Activated CD4-positive, alpha-beta T cell treated with anti-CD3 and anti-CD28 coated beads, Interleukin-2, amount 10 ng/mL, durations not matched to agents 7 days and 5 days (primary cell): ENCODE measurements at places on chromosomes 3 and 15. TPM values are rescaled to one million over a fixed set of nuclear protein-coding genes. Genes with fewer than 3 reads are reported as not detected.

- no peak for DNase-seq
Measured at GRCh38 chr3:78905700-78906099, 862.1 kb downstream of the ROBO1 start.

DNA sequence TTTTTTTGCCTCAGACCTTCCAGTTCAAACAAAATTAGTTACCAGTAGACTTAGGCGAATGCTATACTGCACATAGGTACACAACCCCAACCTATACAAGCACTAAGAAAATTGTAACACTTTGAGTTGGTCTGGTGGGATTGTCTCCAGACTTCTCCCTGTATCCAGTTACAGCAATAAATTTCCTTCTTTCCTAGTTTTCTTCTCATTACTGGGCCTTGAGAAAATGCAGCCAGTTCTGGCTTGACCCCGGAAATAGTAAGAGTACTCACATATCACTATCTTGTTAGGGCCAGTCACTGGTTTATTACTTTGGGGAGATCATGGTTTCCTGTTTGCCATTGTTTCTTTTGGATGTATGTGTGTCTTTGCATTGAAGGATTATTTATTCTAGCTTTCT, 868.4 kb downstream of the DIPK2A start:
- no peak for DNase-seq

- DNase-seq = no peak
Measured at GRCh38 chr3:146625186-146625775, 20.1 kb upstream of the PLSCR5 start.

- no peak for DNase-seq
Measured at GRCh38 chr3:188064831-188065493, 89.0 kb upstream of the LPP start.

DNA sequence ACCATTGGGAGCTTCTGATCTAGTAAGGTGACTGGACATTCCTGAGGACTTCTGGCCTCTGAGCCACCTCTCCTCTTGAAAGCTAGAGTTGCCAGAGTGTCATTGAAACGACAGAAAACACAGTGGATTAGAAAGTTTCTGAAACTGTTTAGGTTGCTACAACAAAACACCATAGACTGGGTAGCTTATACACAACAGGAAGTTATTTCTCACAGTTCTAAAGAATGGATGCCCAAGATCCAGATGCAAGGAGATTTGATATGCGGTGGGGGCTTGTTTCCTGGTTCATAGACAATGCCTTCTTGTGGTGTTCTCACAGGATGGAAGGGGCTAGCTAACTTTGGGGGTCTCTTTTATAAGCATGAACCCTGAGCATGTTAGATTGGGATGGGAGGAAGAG, 43.3 kb upstream of the ZNF385D start:
- no peak for DNase-seq

GRCh38 chr3:100717637-100718487, 8.6 kb downstream of the TFG start:
- no peak for DNase-seq

DNA sequence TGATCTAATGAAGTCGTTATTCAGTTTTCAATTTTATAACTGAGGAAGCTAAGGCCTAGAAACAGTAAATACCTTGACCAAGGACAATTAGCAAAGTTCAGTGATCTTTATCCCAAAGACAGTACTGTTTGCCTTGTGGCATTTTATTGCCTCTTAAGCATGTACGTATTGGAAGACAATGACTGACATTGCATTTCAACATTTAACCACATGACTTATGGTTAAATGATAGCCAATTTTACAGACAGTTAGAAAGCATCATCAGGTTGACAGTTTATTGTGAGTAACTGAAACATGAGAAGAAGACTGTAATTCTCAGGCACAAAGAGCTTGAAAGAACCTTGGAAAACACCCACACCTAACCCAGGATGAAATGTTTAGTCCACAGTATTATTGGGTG, 390.8 kb upstream of the ZNF385D start:
- no peak for DNase-seq

Gene ZDHHC23
- total RNA-seq = 3.3 TPM

Gene CYP1A1
- total RNA-seq = 2.2 TPM

DNA sequence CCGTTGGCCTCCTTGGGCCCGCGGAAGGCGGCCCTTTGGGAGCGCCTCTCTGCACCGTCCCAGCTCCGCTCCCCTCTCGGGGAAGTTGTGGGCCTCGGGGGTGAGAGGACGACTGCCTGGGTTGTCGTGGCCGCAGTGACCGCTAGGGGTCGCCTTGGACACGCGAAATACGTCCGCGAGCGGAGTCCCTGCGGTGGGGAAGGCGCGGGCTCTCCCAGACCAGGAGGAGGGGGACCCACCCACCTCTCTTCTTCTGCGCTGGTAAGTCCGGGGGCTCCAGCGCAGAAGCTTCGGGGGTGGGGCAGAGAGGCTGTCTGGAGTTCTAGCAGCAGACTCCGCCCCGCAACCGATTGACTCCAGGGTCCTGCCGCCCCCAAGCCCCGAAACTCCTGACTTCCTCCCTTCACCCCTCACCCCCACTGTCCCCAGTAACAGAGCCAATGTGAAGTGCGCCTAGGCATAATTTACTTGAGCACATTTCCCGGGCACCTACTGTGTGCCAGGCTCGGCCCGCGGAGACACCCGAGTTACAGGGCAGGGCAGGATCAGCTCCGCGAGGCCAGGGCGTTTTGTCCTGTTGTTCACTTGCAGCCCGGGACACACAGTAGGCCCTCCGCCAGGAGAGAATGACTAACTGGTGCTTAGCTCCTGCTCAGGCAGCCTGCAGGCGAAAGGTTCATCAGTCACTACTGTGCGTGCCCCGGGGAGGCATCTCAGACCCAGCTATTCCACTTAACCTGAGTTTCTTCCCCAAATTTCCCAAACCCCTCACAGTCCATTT, 32.8 kb downstream of the DNASE1L3 start:
- DNase-seq = peak; percentile 91

Gene NR2E3
- total RNA-seq = not detected

Gene PLSCR5
- not detected for total RNA-seq

Gene CAPN3
- 5.5 TPM for total RNA-seq

Gene RLBP1
- not detected for total RNA-seq

DNA sequence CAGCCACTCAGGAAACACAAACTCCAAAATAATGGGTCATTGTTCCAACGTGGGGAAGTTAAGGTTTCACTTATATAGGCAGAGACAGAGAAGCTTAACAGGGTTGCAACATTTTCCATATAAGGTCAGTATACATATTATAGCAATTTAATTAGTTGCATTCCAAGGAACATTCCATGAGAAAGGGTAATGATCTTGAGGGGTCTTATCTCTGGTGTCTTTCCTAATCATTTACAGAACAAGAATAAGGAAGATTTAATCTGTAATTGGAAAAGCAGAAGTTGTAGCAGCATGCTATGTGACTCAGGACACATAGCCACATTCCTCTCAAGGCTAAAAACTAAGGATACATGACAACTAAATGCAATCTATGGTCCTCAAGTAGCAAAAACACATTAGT, 4.9 kb downstream of the MNS1 start:
- no peak for DNase-seq

DNA sequence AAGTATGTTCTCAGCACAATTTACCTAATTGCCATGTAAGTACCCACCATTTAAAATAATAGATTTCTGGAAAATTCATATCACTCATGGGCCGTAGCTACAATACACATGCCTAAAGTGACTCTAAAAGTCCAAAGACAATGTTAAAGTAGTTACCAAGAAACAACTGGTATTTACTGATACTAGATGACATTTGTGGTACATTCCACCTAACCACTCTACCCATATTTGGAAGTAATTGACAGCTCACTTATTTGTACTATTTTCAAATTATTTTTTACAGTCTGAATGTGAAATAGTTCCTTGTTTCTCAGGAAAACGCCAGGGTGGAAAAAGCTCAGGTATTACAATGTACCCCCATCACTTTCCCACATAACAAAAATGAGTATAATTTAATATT, 573.0 kb downstream of the MECOM start:
- DNase-seq = no peak

DNA sequence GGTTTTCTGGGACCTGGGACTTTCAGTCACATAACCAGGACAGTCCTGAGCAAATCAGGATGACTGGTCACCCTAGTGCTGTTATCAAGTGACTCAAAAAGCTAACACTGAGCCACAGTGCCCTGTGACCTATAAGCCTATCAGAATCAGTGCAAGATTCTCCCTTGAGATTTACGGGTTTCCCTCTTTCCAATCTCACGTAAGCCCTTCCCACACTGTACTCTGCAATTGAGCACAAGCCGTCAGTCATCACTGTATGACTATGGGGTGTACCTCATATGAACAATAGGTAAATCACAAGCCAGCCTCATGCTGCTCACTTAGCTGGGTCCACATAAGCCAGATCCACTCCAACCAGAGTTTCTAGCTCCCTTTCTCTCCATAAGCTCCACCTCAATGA, 21.0 kb upstream of the CLDN18 start:
- no peak for DNase-seq

DNA sequence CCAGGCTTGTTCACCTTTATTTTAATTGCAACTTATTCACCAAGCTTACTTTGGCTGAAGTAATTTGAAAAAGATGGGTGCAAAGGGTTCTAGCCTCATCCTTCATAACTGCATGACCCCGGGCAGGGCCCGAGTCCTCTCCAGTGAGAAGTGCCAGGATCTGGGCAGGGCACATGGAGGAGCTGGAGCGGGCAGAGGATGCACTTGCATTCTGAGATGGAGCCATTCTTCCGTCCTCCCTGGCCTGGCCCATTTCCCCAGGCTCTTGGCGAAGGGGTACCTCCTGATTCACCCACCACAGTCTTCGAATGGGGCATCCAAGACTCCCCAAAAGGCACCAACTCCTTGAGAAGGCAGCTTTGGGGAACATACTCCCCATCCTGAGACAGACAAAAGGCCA, 22.5 kb upstream of the PLXND1 start:
- DNase-seq = no peak

DNA sequence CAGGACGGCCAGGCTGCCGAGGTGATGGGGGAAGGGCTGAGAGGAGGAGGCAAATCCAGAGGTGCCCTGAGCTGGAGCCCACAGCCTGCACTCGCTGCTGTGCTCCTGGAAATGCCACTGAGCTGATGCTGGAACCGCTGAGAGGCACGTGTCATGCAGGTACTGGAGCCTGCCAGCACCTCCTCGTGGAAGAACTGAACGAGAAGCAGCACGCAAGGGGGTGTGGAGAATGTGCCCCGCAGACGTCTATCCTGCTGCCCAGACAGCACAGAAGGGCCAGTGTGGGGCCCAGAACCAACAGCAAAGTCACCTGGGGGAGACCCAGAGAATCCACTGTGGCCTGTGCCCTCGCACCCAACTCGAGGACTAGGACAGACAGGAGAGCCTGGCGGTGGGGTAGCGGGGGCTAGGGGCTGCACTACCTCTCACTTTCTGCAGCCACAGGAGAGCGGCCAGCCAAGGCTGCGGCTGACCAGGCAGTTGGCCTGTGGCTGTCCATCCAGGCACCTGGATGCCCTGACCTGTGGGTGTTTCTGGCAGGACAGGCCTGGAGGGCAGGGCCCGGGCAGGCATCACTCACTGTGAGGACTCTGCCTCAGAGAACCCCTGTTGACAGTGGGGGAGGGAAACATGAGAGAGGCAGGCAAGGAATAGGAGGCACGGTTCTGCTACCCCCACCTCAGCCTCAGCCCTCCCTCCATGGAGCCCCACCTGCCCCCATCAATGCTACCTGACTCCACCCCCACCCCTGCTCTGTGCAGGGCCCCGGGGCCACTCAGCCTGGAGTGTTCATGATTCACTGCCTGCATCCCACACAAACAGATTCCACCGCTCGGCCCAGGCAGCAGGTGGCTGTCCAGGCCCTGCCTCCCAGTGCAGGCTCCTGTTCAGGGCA, 213.1 kb downstream of the TBC1D2B start:
- DNase-seq = no peak

Gene PDZRN3
- total RNA-seq = not detected

Gene TNFSF10
- 97.9 TPM for total RNA-seq

Gene ZNF385D
- not detected for total RNA-seq

- DNase-seq = no peak
Measured at GRCh38 chr3:155026999-155027591, 53.0 kb upstream of the MME start.

- no peak for DNase-seq
Measured at GRCh38 chr3:127717357-127718244, 44.8 kb downstream of the ABTB1 start.

- DNase-seq = no peak
Measured at GRCh38 chr3:181264486-181264885, 274.9 kb upstream of the DNAJC19 start.

DNA sequence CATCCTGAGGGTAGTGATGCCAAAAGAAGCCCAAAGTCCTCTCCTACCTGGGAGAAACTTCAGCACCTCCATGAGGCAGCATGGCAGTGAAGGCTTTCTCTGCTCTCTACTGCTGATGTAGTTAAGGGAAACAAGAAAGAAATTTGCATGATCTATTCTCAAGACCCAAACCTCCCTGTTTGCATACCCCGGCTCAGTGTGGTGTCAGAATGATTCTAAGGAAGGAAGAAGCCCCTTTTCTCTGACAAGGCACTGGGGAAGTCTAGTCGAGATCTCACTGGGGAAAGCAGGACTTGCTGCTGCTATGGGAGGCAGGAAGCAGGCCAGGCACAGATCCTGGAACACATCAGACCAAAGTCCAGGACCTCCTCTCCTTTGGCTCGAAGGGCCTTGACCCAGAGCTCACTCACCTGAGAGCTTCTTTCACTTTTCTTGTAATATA, 89.4 kb upstream of the ICE2 start:
- no peak for DNase-seq

DNA sequence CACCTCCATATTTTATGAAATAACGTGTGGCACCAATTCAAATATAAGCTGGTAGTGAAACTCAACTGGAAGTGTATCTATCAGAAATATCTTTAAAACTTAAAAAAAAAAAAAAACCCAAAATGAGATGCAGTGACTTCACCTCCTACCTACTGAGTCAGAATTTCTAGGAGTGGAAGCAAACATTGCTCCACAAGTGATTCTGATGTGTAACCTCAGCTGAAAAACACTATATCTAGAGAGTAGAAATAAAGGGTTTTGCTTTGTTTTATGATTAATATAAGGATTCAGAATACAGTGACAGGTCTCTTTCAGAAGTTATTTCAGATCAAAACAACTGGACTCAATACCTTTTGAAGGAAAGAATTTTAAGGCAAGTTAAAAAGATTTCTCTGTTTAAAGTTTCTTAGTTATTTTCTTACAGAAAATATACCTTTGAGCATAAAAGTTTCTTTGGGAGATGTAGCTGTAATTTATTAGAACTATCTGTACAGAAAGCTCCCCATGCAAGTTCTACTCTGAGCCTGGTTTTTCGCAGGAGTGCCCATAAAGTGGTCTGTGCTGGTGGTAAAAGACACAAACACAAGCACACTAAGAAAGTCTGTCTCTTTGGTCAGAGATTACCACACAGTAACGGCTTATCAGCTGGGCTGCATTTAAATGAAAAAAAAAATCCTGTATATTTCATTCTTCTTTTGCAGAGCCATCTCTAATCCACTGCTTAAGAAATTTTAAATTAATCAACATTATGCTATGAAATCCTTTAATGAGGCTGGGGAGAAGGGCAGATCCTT, 59.9 kb upstream of the PPIB start:
- no peak for DNase-seq
